Epithelial cell of prostate (primary cell): ENCODE measurements at places on chromosomes 11 and 22.

DNA sequence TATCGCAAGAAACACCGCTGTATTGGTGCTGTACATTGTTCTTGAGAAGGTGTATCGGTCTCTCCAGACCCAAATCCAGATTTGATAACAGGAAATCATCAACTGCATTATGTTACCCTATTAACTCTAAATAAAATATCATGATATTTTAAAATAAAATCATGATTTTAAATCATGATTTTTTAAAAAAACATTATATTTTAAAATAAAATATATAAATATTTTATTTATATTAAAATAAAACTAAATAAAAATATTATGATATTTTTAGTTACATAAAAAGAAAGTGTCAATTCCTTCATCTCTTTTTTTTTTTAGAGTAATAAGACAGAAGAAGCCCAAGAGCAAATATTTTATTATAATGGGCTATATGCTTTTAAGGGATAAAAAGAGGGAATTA, 27.6 kb downstream of the RBMXL2 start:
- no peak for DNase-seq

- DNase-seq: no peak
Observed at GRCh38 chr11:12831471-12832202, 157.4 kb downstream of the TEAD1 start.

- no peak for DNase-seq
Observed at GRCh38 chr11:96215110-96215782, 127.7 kb downstream of the MAML2 start.

GRCh38 chr11:133801356-133801755, 44.0 kb downstream of the SPATA19 start:
- no peak for DNase-seq

GRCh38 chr22:23137905-23138561, 3.8 kb downstream of the RSPH14 start:
- no peak for DNase-seq

DNA sequence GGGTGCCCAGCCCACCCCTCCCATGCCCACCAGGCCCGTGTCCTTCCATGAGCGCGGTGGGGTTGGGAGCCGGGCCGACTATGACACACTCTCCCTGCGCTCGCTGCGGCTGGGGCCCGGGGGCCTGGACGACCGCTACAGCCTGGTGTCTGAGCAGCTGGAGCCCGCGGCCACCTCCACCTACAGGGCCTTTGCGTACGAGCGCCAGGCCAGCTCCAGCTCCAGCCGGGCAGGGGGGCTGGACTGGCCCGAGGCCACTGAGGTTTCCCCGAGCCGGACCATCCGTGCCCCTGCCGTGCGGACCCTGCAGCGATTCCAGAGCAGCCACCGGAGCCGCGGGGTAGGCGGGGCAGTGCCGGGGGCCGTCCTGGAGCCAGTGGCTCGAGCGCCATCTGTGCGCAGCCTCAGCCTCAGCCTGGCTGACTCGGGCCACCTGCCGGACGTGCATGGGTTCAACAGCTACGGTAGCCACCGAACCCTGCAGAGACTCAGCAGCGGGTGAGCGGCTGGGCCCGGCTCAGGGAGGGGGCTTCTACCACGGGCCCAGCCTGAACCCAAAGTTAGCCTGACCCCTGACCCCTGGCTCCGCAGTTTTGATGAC, 3.0 kb downstream of the PKP3 start:
- DNase-seq: no peak
